ENCODE measurements at places on chromosomes 5 and 9. TPM values are rescaled to one million over a fixed set of nuclear protein-coding genes. Genes with fewer than 3 reads are reported as not detected.

PAEP gene
- total RNA-seq = not detected

- DNase-seq = no peak
Measured at GRCh38 chr5:119458911-119459632, 6.8 kb downstream of the HSD17B4 start.

DNA sequence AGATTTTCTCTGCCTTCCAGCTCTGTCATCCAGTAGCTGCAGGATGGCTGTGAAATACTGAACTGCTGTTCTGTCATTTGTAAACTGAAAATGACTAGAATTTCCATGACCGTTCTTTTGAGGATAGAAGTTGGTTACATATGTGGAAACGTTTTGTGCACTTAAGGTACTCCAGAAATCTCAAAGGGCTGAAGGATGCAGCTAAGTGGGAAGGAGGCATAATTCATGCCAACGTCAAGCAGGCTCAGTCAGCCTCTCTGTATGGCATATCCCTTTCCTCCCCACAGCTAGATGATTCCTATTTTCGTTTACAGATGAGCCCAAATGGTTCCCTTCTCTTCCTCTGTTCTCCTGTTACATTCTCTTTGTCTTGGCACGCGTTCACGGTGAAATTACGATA is 257.6 kb downstream of the FBXL7 start:
- DNase-seq = no peak

GRCh38 chr9:2837915-2838314 is 6.0 kb downstream of the PUM3 start:
- DNase-seq = no peak

GRCh38 chr5:136203303-136203922 is 10.5 kb upstream of the SMIM32 start:
- DNase-seq = no peak

DNA sequence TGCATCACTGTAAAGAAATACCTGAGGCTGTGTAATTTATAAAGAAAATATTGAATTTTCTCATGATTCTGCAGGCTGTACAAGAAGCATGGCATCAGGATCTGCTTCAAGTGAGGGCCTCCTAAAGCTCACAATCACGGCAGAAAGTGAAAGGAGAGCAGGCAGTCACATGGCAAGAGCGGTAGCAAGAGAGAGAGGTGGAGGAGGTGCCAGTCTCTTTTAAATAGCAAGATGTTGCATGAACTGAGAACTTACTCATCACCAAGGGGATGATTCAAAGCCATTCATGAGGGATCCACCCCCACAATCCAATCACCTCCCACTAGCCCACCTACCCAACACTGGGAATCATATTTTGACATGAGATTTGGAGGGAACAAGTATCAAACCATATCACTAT is 184.5 kb upstream of the PAPPA start:
- DNase-seq = peak; percentile 20

- no peak for DNase-seq
Measured at GRCh38 chr5:141722266-141722665, 40.2 kb upstream of the ARAP3 start.

DNA sequence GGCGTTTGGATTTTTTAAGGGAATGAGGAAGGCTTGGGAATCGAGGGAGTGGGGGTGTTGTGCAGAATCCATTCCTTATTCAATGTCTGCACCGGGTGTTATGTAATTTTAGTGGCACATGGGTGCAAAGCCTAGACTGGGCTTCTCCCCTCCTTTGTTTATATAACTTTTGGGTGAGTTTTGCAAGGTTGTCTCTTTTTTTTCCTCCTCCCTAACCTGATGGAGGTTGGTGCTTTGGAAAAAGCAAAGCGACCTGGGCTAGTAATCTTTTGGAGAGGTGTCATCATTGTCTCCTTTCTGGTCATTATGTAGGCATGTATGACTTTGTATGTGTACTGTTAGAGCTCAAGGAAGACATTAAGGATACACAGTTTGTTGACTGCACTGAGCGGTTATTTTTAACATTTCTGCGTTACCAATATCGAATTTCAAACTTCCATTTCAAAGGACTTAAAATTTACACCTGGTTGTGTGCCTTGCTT is 3.1 kb downstream of the SMARCA2 start:
- DNase-seq = no peak

DNA sequence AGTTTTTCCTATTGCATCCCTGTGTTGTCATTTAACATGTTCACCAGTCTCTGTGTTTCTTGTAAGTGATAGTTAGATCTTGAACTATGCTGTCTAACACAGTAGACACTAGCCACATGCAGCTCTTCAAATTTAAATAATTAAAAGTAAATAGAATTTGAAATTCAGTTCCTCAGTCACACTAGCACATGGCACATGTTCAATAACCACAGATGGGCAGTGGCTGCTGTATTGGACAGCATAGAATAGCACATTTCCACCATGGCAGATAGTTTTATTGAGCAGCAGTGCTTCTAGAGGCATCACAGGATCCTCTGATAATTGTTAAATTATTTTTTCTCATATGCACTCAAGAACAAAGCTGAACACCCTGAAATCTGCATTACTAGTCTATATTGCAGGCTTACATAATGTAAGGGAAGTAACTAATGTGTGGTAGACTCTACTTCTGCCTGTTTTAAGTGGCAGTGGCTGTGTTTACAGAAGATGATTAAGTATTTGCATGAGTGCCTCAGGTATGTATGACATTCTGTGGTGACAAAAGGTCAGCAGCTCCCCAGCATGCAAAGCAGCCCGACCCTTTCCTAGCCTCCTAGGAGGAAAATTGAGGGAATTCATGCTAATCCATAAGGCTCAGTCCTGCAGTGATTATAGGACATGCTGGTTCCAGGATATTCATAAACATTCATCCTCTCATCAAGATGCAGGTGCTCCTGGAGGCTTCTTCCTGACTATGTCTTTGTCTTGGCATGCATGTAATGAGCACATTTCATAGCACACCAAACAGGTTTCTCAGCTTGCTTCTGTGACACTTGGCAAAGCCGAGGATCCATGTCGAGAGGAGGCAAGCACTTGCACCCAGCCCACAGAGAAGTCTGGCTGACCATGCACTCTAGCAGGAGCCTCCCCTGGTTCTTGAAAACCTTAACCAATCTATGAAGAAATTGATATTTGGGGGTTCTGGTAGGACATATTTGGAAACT is 45.5 kb downstream of the SH3RF2 start:
- no peak for DNase-seq

GRCh38 chr9:93812410-93812668 is 142.8 kb downstream of the BARX1 start:
- no peak for DNase-seq

ORM2 gene
- total RNA-seq = not detected

DNA sequence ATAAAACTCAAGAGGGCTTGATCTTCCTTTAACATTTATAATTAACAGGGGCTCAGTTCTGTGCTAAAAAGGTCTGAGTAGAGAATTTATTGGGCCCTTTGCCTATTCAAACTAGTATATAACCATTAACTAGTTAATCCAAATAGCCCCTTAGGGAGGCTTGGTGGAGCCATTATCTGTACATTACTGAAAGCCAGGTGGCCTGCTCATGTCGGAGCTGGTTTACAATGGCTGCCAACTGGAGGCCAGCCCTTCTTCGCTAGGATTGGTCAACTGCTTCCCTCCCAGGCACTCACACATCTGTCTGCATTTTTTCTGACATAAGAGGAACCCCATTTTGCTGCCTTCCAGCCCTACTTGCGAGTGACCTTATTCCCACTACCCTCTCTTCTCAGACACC is 30.4 kb upstream of the NDFIP1 start:
- no peak for DNase-seq

DNA sequence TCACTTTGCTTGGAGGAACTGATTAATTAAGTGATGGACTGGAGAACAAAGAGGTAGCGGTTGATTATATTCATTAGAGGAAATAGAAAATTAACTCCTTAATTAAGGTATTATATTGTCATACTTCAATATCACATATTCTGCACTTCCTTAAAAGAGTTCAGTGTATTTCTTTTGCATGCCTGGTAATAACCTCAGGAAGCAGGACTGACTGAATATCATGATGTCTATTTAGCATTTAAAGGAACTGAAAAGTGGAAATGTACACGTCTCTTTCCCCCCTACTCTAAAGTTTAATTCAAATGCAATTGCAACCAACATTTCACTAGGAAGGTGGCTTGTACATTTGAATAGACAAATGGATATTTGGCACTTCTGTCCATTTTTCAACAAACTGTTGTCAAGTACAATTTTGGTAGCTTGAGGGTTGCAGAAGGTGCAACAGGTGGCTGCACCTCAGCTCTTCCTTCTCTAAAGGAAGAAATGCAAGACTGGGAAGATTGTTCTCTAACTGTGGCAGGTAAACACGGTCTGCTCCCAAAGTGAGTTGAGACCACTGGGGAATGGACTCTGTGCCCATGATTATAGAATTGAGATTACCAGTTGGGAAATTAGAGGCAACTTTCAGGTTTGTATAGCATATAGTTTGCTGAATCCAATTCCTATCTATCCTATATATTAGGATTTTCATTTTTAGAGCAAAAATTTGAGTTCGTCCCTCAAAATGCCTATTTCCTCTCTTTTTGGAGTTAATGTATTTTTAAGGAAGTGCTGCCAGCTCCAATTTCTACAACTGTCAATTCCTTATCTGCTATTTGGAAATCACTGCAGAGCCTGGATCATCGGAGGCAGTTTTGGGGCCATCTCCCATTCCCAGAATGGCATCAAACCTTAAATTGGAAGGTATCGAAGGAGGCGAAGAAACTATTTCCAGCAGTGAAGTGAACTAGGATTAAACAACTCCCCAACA is 98.9 kb upstream of the TAF11L2 start:
- no peak for DNase-seq

ADAMTS2 gene
- total RNA-seq = 0.29 TPM

Data from epithelial cell of proximal tubule (primary cell).